Left kidney (tissue), 8 donors: ENCODE measurements at places on chromosomes 6 and 20. TPM values are rescaled to one million over a fixed set of nuclear protein-coding genes. Genes with fewer than 3 reads are reported as not detected.

Gene CHMP4B
- 93.7 TPM for polyA plus RNA-seq

Gene SEMG1
- polyA plus RNA-seq, result not detected

Gene ATP9A
- polyA plus RNA-seq, result 62.4 TPM

DNA sequence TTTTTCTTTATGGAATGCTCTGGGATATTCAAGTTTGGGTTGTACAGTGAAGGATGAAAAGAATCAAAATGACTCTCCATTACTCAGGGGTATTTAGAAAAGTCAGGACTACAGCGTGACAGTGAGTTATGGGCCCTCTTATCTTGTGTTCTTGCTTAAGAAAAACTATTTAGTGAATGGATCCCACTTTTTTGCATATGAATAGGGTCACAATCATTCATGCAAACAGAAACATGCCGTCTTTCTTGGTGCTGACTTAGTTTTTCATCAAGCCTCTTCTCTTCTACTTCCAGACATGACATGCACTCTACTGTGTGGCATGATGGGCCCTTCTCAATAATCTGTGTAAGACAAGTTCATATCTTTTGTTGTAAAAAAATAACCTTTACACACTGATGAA lies 488.4 kb upstream of the MMS22L start:
- DNase-seq, result no peak

DNA sequence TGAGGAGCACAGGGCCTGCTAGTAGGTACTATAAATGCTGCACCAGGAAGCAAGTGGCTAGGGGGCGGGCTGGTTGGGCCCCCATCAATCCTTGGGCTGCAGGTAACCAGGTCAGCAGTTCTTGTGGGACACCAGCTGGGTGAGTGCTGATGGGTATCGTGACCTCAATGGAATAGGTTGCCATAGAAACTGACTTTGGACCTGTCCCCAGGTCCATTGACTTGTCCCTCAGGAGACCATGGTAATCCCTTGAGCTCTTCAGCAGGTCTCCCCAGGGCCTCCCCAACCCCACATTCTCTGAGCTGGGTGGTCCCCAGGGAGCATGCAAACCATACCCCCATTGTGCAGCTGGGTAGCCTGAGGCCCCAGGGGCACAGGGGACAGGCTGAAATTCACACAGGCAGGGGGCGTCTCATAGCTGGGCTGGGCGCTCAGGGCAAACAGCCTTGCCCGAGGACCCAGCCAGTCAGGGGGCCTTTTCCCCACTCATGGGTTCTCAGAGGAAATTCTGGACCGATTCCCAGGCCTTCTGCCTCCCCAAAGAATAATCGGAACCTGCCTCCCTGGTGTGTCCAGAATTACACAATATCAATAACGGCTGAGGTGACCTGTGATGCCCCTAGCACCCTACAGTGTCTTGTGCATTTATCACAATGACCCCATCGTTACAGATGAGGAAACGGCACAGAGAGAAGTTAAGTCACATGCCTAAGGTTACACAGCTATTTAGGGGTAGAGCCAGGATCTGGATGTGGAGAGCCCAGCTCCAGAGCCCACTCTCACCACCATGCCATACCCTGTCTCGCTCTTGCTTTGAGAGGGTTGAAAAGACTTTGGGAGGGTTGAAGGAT lies 35.9 kb downstream of the SRC start:
- DNase-seq, result no peak

- no peak for DNase-seq
Measured at GRCh38 chr6:62819640-62820039, 391.6 kb upstream of the FKBP1C start.

GRCh38 chr6:137864812-137865508 lies 2.1 kb upstream of the TNFAIP3 start:
- DNase-seq, result no peak

DNA sequence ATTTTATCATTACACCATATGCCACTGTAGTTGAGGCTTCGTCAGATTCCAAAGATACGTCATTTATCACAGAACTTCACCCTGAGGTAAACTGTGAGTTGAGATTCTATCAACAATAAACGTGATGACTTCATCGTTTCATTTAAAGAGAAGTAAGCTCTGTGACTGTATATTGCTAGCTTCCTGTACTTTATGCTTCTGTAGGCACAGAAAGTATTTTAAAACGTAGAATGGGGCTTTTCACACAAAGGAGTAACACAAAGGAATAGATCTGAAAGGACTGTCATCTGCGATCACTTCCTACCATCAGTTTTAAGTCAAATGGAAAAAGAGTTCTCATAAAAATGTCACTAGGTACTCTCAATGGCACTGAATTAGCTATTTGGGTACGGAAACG lies 234.4 kb upstream of the MCHR2 start:
- peak; percentile 5 for DNase-seq

GRCh38 chr20:24969186-24970029 lies 20.3 kb downstream of the CST7 start:
- DNase-seq, result no peak

DNA sequence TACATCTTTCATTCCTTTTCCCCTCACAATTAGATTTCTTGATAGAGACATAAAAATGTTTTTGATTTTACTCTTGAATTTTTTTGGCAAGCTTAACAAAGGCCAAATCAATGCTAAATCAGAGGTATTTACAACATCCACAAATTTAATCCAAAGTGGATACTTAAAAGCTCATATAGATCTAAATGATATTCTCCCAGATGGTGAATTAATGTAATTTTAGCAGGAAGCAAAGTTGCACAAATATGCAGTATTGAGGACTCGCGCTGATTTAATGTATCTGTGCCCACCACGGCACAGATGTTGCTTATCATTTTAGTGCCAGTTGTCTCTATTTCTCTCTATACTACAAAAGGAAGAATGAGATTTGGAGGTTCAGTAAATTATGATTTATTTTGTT lies 167.4 kb downstream of the COL19A1 start:
- no peak for DNase-seq

- no peak for DNase-seq
Measured at GRCh38 chr6:166541366-166541765, 45.1 kb downstream of the RAMACL start.

DNA sequence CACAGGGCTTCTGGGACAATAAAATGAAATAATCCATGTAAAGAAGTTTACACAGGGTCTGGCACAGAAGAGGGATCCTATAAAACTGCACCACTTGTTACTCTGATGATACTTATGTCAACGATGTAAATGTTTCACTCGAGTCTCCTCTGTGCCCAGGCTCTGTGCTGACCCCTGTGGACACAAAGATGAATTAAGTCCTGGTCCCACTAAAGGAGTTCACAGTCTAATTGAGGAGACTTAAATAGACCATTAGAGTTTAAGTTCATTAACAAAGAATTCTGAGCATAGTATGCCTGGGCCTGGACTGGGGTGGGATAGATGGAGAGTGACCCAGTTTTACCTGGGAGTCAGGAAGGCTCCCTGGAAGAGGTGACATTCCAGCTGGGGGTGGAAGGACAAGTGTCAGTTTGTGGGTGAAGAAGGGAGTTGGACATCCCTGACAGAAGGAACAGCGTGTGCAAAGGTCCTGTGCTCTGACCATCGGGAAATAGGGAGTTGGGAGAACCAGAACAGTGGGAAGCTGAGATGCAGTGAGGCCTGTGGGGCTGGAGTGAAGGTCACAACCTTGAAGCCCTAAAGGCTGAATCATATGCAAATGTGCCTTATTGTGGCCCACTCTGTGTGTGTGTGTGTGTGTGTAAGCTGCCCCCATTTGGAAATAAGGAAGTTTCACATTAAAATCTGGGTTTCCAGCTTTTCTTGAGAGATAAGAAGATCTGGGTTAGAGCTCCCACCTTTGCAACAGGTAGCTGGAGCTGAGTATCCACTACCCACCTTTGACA lies 1.1 kb downstream of the OCSTAMP start:
- DNase-seq, result no peak
